ENCODE measurements at places on chromosomes 13 and 19. TPM values are rescaled to one million over a fixed set of nuclear protein-coding genes. Genes with fewer than 3 reads are reported as not detected.

Gene ZNF132
- 8.5 TPM for total RNA-seq

Gene TEX26
- not detected for total RNA-seq

Gene ABHD13
- total RNA-seq: 12.3 TPM

Gene CEACAM18
- not detected for total RNA-seq

Gene ZNF813
- total RNA-seq: 6.6 TPM

Gene IGSF23
- total RNA-seq: not detected

Gene ATP4A
- total RNA-seq: not detected

Gene C13orf46
- total RNA-seq: 18.4 TPM

Gene ZGLP1
- total RNA-seq: 6.1 TPM

Gene ZSWIM9
- 13.6 TPM for total RNA-seq

Gene ZNF442
- total RNA-seq: 1.7 TPM

GRCh38 chr13:45393941-45394570 lies 24.1 kb downstream of the SLC25A30 start:
- no peak for DNase-seq
- H3K4me1 ChIP-seq: peaks cover 26% of the 10 kb centered on the region
- H3K4me3 ChIP-seq: no peak overlapping the region
- no peak overlapping the region for H3K27ac ChIP-seq
- no peaks in the 10 kb centered on the region for H3K36me3 ChIP-seq

GRCh38 chr13:36950920-36951319 lies 30.9 kb upstream of the SMAD9 start:
- no peak overlapping the region for H3K4me3 ChIP-seq
- DNase-seq: no peak
- H3K36me3 ChIP-seq: peaks cover 30% of the 10 kb centered on the region
- no peak overlapping the region for H3K27ac ChIP-seq
- no peaks in the 10 kb centered on the region for H3K27me3 ChIP-seq

DNA sequence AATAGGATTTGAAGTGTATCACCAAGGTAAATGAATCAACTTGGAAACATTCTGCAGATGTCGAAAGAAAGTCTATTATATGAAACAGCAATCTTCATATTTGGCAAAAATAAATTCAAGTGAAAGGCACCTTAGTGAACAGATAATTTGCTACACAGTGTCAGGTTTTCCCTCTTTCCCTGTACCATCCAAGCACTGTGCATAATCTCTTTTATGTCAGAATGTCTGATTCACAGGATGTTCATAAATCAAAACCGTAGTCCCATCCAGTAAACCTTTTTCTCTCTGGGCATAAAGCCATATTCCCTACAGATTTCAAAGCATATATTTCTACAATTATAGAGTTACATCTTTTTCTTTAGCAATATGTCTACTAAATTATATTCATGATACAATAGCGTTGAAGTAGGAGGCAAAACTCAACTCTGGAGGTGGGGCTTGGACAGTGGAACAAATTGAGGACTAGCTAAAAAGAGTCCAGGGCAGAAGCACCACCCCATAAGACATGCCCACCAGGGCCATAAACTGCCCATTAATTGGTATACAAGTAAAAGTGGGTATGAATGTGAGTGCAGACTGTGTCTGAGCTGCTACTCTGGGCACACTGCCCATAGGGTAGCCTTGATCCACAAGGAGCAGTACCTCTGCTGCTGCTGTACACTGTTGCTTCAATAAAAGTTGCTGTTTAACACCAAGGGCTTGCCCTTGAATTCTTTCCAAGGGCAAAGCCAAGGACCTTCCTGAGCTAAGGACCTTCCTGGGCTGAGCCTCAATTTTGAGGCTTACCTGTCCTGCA lies 72.1 kb upstream of the MYCBP2 start:
- no peaks in the 10 kb centered on the region for H3K36me3 ChIP-seq
- H3K4me3 ChIP-seq: no peak overlapping the region
- no peaks in the 10 kb centered on the region for H3K4me1 ChIP-seq
- H3K27me3 ChIP-seq: no peaks in the 10 kb centered on the region
- no peak overlapping the region for H3K27ac ChIP-seq

DNA sequence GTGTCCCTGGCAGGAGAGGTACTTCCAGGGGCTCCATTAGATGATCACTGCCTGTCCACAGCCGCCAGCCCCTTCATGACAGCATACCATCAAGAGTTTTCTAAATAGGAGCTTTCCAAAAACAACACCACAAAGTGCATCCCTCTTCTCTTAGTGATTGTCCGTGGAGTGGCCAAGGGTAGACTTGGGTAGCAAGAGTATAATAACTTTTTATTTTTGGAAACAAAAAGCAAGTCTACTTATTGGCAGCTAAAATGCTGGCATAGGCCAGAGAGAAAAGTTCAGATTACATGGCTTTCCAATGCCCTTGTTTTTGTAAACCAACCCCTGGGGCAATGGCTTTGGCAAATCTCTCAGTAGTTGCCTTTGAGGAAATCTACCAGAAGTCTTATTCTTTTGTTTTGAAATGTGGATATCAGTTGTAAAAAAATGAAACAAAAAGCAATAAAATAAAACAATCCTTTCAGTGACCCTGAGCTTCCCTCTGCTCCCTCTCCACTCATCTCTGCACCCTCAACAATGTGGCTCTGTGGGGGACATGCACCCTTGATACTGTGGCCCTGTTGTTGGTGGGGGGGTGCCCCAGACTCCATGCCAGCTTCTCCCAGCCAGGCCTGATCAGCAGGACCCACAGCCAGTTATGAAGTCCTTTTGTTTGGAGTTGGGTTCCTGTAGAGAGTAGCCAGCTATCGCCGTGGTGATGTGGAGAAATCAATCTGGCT lies 294.1 kb downstream of the DLEU7 start:
- no peaks in the 10 kb centered on the region for H3K4me1 ChIP-seq
- no peaks in the 10 kb centered on the region for H3K27me3 ChIP-seq
- DNase-seq: no peak
- no peak overlapping the region for H3K27ac ChIP-seq

- no peaks in the 10 kb centered on the region for H3K27me3 ChIP-seq
- no peak for DNase-seq
- no peak overlapping the region for H3K4me3 ChIP-seq
- no peak overlapping the region for H3K27ac ChIP-seq
- H3K36me3 ChIP-seq: no peaks in the 10 kb centered on the region
- no peaks in the 10 kb centered on the region for H3K4me1 ChIP-seq
These were observed 286.5 kb downstream of the MYO16 start for GRCh38 chr13:108915634-108916512.

GRCh38 chr13:46593398-46593797 lies 40.4 kb downstream of the LRCH1 start:
- H3K36me3 ChIP-seq: no peaks in the 10 kb centered on the region
- H3K27ac ChIP-seq: no peak overlapping the region
- H3K27me3 ChIP-seq: no peaks in the 10 kb centered on the region
- peaks cover 29% of the 10 kb centered on the region for H3K4me1 ChIP-seq

DNA sequence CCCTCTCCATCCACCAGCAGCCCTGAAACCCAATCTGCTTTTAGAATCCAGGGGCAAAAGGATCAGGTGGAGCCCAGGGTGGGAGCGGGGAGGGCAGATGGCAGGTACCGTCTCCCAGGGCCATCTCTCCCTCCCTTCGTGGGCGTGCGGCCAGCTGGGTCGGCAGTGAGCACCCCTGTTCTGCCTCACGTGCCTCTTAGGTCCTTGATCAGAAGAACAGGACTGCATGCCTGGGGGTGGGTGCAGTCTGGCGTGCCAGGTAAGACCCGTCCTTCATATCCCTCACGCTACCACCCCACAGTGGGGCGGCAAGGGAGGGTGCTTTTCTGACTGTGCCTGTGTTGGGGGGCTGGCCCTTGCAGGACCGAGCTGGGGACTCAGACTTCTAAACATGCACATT lies 2.0 kb downstream of the SLC8A2 start:
- peaks cover 2% of the 10 kb centered on the region for H3K4me1 ChIP-seq
- no peaks in the 10 kb centered on the region for H3K36me3 ChIP-seq
- no peak for DNase-seq
- peaks cover 2% of the 10 kb centered on the region for H3K27me3 ChIP-seq

- H3K4me3 ChIP-seq: no peak overlapping the region
- no peak for DNase-seq
- peaks cover 46% of the 10 kb centered on the region for H3K4me1 ChIP-seq
- no peaks in the 10 kb centered on the region for H3K27me3 ChIP-seq
These were observed 11.1 kb downstream of the DAZAP1 start for GRCh38 chr19:1418496-1418775.

DNA sequence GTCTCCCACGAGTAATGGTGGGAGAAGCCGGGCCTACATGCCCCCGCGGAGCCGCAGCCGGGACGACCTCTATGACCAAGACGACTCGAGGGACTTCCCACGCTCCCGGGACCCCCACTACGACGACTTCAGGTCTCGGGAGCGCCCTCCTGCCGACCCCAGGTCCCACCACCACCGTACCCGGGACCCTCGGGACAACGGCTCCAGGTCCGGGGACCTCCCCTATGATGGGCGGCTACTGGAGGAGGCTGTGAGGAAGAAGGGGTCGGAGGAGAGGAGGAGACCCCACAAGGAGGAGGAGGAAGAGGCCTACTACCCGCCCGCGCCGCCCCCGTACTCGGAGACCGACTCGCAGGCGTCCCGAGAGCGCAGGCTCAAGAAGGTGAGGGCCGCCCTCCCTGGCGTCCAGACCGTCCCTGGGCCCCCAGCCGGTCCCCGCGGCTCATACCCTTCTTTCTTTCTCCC lies 1.4 kb upstream of the USF2 start:
- peak overlapping the region; percentile 70 for H3K27ac ChIP-seq
- no peaks in the 10 kb centered on the region for H3K27me3 ChIP-seq
- peaks cover 27% of the 10 kb centered on the region for H3K36me3 ChIP-seq
- DNase-seq: no peak
- peak overlapping the region; percentile 67 for H3K4me3 ChIP-seq

DNA sequence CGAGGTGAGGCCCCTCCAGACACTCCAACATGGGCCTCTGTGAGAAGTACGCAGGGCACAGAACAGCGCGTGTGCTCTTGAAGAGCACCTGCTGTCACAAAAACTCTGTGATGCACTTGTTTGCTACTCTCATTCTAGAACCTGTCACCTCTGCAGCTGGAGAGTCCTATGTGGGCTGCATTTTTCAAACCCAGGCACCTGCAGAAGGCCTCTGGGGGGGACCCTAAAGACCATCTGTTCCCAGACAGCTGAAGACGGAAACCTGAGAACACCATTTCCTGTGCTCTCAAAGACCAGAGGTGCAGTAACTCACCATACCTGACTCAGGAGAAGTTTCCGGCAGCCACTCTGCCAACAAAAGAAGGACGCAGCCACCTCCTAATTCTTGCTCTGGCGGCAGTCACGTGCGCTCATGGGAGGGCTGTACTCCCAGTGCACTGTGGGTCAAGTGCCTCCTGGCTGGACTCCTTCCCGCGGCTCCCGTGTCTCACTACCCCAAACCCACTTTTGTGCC lies 28.1 kb downstream of the RANBP3 start:
- H3K27me3 ChIP-seq: no peaks in the 10 kb centered on the region
- peak overlapping the region; percentile 64 for H3K27ac ChIP-seq
- no peak for DNase-seq
- no peak overlapping the region for H3K4me3 ChIP-seq
- H3K36me3 ChIP-seq: no peaks in the 10 kb centered on the region

GRCh38 chr19:51407511-51408131 lies 9.8 kb downstream of the SIGLEC10 start:
- H3K4me3 ChIP-seq: no peak overlapping the region
- no peaks in the 10 kb centered on the region for H3K4me1 ChIP-seq
- H3K36me3 ChIP-seq: no peaks in the 10 kb centered on the region
- H3K27me3 ChIP-seq: peaks cover 3% of the 10 kb centered on the region
- DNase-seq: no peak

DNA sequence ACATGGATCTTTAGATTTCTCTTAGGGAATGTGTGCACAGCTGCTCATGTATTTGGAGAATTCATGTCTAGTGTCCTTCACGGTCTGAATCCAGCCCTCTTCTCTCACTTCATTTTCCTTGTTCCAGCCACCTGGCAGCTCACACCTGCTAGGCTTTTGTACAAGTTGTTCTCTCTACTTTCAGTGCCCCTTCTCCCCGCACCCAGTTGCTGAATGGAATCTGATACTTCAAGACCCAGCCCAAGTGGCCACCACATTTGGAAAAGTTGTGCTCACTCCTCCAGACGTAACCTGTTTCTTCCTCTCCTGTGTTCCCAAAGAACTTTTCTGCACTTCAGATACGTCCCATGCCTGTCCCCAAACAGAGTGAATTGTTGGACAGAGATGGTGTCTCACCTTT lies 235.6 kb downstream of the SHISA2 start:
- H3K27ac ChIP-seq: no peak overlapping the region
- DNase-seq: no peak
- H3K4me3 ChIP-seq: no peak overlapping the region
- no peaks in the 10 kb centered on the region for H3K36me3 ChIP-seq
- H3K4me1 ChIP-seq: no peaks in the 10 kb centered on the region

DNA sequence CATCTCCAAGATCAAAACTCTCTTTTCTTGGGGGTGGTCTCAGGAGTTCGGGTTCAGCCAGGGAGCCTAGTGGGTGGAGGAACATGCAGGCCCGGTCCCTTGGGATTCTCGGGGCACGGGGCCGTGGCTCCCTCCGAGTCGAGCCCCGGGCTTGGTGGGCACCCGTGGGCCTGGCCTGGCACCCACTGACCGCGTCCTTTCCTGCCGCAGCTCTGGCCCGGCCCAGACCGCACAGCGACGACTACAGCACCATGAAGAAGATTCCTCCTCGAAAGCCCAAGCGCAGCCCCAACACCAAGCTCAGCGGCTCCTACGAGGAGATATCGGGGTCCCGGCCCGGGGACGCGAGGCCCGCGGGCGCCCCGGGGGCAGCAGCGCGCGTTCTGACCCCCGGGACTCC lies 510.6 kb downstream of the MYO16 start:
- no peak overlapping the region for H3K27ac ChIP-seq
- DNase-seq: no peak
- no peak overlapping the region for H3K4me3 ChIP-seq
- H3K36me3 ChIP-seq: no peaks in the 10 kb centered on the region
- peaks cover 16% of the 10 kb centered on the region for H3K27me3 ChIP-seq

- H3K4me3 ChIP-seq: peak overlapping the region; percentile 64
- H3K27ac ChIP-seq: peak overlapping the region; percentile 92
- peaks cover 16% of the 10 kb centered on the region for H3K4me1 ChIP-seq
These were observed 4.6 kb downstream of the MIDN start for GRCh38 chr19:1252821-1253513.

GRCh38 chr19:7678971-7679751 lies 1.5 kb upstream of the TRAPPC5 start:
- peak; percentile 67 for DNase-seq
- no peak overlapping the region for H3K27ac ChIP-seq

DNA sequence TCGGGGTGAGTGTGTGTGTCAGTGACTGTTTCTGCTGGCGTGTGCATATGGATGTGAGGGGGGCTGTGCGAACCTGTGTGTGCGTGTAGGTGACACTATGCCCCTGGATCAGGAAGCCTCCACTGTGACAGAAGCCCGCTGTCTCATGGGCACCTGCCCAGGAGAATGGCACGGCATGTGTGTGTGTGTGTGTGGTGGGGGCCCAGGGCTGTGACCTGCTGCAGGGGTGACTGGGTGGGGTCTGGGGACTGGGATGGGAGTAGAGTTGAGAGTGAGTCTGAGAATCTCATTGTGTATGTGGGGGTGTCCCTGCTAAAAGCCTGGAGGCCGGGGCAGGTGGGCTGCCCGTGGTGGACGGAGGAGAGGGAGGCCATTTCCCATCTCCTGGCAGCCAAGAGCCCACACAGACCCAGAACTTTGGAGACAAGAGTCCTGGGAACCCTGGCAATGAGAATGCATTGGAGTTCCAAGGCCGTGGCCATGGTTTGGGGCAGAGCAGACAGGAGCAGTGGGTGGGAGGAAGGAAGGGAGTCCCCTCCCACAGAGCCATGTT lies 6.4 kb upstream of the TPM4 start:
- H3K4me3 ChIP-seq: peak overlapping the region; percentile 35
- no peaks in the 10 kb centered on the region for H3K27me3 ChIP-seq
- peaks cover 32% of the 10 kb centered on the region for H3K4me1 ChIP-seq
- peak overlapping the region; percentile 96 for H3K27ac ChIP-seq

All from T-cell (primary cell).